ENCODE measurements at places on chromosomes 11 and 22.

DNA sequence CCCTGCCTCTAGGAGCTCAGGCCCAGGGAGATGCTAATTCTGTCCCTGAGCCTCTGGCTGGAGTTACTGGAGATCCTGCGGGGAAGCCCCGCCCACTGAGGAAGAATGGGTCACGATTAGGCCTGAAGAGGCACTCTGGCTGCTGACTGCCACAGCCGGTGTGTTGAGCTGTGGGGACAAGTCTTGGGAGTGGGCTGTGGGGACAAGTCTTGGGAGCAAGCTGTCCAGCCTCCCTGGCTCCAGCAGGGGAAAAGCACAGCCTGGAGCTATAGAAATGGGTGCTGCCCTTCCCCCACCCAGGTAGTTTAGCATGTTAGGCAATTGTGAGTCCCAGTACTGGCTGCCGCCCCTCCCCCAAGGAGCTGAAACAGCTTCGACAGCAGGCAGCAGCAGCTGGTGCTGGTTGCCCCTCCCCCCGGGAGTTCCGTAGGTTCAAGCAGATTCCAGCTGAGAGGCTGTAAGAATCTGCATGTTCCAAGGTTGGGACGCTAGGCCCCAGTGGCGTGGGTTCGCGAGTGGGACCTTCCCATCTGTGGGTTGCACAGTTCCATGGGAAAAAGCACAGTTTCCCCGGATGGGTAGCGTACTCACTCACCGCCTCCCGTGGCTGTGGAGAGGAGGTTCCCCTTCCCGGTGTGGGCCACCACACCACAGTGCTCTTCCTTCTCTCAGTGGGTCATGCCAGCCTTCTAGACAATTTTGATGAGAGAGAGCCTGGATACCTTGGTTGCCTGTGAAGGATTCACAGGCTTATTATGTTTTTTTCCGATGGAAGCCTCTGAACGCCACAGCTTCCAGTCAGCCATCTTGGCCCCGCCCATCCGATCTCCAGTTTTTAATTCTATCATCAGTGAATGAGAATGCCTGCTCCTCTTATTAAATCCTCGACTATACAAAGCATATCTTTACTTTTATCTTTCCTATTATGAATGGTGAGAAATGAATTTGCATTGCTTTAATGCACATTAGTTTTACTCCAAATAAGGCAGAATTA is 61.5 kb downstream of the MSANTD4 start:
- no peak for DNase-seq

DNA sequence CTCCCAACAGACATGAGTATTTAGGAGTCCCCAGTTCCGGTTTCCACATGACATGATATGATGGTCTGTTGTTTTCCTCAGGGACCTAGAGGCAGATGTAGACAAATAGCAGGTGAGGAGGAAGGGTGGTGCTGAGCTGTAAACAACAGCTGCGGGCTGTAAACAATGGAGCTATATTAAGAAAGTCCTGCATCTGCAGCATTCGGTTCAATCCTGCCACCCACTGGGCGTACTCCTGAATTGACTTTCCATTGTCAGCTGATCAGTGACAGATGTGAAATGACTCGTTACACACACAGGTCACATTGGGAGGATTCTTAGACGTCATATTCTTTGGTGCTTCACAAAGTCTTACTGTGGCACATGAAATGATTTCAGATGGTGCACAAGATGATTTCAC is 26.8 kb upstream of the RAG1 start:
- no peak for DNase-seq

DNA sequence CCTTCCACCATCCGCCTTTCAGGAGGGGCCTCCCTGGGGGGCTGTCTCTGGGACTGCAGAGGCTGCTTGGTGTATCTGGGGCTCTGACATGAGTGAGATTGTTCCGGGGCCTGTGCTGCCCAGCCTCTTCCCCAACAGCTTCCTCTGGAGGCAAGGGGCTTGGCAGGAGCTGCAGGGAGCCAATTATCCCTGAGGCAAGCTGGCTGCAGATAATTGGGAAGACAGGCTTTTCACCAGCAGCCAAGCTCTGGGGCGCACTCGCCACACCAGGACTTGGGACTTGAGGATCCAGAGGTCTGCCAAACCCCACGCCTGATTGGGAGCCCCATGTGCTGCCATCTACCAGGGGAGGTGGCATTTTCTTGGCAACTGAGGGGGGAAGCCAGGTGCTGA is 15.6 kb upstream of the RTN4R start:
- no peak for DNase-seq

DNA sequence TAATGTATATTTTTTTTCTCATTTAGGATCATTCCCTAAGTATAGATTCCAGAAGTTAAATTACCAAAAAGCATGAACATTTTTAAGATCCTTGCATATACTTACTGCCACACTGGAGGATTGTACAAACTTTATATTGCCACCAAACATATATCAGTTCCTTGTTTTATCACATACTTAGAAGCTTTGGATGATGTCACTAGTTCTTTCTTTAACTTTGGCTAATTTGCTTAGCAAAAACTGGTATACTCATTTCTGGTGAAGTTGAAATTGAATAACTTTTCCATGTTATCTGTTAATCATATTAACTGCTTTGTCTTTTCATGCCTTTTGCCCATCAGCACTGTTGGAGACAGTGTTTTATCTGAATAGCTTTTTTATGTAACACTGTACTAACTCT is 31.6 kb upstream of the PRDM10 start:
- DNase-seq, result no peak

GRCh38 chr11:16986434-16987204 is 27.6 kb downstream of the PLEKHA7 start:
- no peak for DNase-seq

- no peak for DNase-seq
These were observed 263.7 kb downstream of the NELL1 start for GRCh38 chr11:20933086-20933485.

DNA sequence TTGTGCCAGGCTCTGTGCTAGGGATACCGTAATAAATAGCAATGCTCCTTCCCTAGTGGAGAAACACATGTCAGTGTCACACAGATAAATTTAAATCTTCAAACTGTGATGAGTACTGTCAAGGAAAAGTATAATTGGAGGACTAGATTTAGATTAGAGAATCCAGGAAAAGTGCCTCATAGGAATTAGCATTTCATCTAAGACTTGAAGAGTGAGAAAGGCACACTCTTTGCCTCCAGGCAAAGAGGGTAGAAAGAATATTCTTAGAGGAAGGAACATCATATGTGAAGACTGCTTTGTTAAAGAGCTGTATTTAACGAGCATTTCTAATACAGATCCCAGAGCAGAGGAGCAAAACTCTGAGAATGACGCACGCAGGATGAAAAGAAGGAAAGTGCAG is 30.9 kb downstream of the ART5 start:
- DNase-seq, result no peak

- no peak for DNase-seq
These were observed 14.8 kb upstream of the GAL start for GRCh38 chr11:68669301-68670090.

DNA sequence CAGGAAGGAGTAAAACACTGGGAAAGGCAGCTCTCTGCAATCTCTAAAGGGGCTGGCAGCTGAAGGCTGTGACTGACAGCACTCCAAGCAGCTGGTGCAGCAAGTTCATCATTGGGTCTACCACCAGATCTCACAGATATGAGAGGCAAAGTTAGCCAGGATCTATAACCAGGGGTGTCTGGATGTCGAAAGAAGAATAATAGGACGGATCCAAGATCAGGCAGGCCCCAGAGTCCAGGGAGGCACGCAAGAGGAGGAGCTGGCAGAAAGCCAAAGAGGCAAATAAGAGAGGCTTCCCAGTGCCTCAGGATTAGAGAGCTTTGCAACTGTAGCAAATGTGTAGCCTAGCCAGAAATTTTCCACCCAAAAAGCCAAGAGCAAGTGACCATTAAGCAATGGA is 77.1 kb downstream of the RBMXL2 start:
- DNase-seq, result no peak

DNA sequence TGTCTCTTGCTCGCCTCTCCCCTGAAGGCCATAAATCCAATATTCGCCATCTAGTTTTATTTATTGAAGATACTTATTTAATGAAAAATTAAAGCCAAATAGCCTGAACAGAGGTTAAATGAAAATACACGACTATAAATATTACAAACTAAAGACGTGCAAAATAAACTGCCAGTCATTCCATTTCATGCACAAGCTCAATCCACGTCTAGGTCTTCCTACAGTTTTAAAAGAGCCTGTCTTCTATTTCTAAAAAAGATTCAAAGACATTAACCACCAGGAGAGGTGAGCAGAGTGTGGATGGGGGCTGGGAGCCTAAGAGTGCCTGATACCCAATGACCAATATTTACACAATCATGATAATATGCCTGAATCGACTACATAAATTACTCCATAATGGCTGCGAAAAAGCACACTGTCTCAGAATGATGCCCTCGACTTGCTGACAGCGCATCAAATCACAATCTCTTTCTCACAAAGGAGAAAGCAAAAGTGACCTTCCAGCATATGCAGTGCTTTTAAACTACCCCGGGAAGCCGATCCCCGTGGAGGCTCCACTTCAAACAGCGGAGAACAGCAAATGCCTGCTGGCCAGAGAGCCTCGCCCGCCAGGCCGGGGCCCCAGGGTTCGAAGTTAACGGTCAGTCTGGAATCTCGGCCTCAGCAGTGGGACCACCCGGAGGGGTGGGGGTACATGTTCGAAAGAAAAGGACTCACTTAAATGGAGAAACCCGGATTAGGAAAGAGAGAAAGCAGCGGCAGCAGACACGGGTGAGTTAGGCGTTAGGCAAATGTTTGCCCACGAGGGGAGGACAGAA is 1.7 kb downstream of the FCHSD2 start:
- peak; percentile 46 for DNase-seq

GRCh38 chr11:3137486-3138177 is 27.5 kb downstream of the OSBPL5 start:
- DNase-seq, result no peak

DNA sequence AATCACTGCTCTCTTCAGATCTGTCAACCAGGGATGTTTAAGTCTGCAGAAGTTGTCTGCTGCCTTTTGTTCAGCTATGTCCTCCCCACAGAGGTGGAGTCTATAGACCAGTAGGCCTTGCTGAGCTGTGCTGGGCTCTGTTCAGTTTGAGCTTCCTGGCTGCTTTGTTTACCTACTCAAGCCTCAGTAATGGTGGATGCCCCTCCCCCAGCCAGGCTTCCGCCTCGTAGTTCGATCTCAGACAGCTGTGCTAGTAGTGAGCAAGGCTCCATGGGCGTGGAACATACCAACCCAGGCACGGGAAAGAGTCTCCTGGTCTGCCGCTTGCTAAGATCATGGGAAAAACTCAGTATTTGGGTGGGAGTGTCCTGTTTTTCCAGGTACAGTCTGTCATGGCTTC is 27.6 kb upstream of the CASP12 start:
- DNase-seq, result no peak

DNA sequence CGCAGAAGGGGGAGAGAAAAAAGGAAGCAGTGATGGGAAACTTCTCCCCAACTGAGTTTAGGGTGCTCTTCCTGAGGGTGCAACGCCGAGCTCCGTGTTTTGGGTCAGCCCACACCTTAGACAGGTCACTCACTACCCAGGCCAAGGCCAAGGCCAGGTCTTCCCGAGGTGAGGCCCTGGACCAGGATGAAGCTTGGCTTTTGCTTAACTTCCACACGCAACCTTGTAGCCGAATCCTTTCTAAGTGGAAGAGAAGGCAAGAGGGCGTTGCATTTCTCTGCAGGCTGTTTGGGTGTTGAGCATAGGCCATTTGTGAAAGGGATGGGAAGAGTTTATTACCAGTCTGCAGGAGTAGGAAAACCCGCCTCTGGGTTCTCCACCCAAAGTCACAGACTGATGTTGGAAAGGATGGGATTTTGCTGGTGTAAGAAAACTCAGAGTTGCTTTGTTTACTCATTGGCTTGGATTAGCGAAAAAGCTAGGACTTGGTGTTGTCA is 1.5 kb downstream of the KREMEN1 start:
- DNase-seq, result no peak

DNA sequence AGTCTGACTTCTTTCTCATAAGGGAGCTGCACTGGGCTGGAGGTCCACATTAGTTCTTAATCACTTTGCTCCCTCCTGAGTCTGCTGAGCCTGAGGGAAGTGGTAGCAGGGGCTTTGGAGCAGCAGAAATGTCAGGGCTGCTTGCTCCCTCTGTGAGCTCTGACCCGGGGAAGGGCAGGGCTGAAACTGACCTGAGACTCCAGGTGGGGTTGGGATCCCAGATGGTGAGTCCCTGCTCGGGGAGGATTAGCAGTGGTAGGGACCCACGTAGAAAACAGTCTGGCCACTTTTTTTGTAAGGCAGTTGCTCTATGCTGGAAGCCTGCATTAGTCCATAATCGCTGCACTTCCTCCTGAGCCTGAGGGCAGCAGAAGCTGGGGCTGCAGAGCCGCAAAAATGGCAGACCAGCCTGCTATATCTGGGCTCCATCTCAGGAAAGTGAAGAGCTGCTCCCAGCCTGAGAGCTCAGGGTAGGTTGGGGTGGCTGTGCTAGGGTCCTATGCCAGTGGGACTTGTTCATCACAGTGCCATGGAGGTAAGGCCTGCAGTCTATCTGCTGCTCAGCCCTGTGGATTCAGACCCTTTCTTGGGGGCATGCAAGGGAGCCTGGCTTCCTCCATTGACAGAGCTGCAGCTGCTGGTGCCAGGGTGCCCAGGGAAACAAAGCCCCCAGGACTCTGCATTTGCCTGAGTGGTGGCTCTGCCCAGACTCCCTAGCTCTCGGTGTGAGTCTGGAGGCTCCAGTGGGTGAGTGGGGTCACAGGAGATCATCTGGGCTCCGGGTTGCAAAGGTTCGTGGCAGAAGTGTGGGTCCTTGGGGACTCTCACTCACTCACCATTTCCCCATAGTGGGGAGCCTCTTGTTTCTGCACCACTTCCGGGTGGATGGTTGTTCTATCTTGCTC is 854.3 kb downstream of the LUZP2 start:
- DNase-seq, result no peak

GRCh38 chr11:106581399-106581798 is 436.9 kb downstream of the GUCY1A2 start:
- no peak for DNase-seq

DNA sequence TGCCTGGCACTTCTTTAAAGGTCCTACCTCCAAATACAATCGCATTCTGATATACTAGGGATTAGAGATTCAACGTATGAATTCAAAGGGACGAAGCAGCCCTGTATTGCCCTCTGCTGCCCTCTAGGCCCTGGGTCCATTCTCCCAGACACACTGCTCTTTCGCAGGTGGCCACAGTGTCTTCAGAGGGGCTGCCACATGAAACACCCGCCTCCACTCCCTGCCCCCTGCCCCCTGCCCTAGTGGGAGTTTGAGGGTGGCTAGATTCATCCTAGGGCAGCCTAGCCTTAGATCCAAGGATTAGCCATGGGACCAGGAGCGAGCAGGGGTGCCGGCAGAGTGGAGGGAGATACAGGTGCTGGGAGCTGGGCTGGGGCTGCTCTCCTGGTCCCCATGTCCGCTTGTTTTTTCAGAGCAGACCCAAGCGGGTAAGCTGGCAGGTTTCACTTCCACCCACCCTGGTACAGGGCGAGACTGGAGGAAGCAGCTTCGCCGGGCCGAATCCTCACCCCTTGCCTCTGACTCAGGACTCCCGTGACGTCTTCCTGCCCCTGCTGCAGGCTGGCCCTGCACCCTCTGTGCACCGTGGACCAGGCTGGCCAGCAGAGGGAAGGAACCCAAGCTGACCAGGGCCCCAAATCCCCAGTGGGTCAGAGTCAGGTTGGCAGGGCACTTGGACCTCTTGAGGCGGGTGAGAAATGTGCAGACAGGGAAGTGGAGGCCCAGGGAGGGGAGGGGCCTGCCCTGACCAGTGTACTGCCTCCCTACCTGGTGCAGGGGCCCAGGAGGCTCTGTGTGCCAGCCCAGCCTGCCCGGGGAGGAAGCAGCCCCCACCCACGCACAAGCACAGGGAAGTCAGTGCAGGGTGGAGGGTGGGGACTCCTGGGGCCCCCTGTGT is 28.4 kb upstream of the HMOX1 start:
- no peak for DNase-seq

GRCh38 chr22:29503811-29504372 is 23.9 kb downstream of the NEFH start:
- no peak for DNase-seq
